ENCODE measurements at places on chromosomes 12 and 14. TPM values are rescaled to one million over a fixed set of nuclear protein-coding genes. Genes with fewer than 3 reads are reported as not detected.

The SDR9C7 gene
- not detected for total RNA-seq

The DHRS2 gene
- 5.0 TPM for total RNA-seq

The VWF gene
- 0.28 TPM for total RNA-seq

The CDKN3 gene
- total RNA-seq, result 68.2 TPM

The SIX1 gene
- 4.8 TPM for total RNA-seq

The FIGNL2 gene
- 0.27 TPM for total RNA-seq

The MYF6 gene
- total RNA-seq, result not detected

All from A549 treated with ZK216348 at 1 μM for 4 hours (cell line).